ENCODE measurements at places on chromosomes 13 and 19. TPM values are rescaled to one million over a fixed set of nuclear protein-coding genes. Genes with fewer than 3 reads are reported as not detected.

DNA sequence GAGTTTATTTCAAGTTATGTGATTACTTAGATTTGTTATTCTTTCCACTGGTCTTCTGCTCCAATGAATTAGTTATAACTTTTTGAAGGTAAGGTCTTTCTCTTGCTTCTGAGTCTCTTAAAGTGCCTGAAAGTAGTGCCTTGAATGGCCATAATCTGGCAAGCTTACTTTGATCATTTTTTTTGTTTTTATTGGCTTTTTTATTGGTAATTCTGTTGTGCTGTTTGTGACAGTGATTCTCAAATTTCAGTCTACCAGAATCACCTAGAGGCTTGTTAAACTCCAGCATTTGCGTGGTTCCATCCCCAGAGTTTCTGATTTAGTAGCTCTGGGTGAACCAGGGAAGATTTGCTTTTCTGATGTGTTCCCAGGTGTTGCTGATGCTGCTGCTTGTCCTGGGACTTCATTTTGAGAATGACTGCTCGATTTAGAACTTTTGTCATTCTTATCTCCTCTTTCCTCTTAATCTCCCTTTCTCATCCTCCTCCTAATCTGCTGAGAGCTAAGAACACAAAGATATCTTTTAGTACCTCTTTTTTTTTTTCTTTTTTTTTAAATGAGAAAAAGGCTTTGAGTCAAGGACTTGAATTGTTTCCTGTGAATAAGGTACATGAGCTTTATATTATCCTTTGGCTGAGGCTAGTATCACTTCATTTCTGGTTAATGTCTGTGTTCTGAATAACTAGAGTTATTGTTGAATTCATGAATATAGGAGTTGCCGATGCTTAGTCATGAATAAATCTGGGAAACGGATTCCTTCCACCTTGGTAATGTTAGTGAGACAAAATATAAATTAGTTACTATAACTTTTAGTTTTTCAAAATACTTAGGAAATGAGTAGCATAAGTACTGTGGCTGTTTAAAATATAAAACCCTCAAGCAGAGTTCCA is 91.4 kb downstream of the PAN3 start:
- no peak for DNase-seq

DNA sequence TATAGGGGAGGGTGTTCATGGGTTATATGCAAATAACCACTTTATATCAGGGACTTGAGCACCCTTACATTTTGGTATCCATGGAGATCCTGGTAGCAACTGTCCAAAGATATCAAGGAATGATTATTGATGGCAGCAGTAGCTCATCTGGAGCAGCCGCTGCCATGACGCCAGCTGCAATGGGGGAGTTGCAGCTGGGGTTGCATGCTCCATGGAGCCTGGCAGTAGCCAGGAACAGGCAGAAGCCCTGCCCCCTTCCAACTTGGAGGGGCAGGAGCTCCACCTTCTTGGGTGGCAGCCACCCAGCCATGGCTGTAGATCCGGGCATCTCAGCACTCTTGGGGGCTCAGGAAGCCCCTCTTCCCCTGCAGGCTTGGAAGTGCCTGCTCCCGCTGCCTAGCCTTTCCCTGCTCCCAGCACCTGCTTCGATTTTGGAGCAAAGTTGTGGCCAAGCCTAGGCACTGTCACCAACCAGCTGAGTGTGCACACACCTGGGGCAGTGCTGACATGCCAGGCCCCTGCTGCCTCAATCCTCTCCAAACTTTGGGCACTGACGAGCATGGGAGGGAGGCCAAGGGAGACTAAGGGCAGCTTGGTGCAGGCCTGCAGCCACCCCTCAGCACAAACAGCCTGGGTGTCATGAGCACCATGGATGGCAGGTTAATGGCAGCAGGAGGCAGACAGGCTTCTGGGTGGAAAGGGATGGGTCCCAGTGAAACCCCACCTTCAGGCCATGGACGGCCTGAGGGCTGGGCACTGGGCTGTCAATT is 235.6 kb upstream of the CSNK1A1L start:
- DNase-seq, result no peak

GRCh38 chr13:36696410-36697010 is 22.7 kb downstream of the SERTM1 start:
- no peak for DNase-seq

DNA sequence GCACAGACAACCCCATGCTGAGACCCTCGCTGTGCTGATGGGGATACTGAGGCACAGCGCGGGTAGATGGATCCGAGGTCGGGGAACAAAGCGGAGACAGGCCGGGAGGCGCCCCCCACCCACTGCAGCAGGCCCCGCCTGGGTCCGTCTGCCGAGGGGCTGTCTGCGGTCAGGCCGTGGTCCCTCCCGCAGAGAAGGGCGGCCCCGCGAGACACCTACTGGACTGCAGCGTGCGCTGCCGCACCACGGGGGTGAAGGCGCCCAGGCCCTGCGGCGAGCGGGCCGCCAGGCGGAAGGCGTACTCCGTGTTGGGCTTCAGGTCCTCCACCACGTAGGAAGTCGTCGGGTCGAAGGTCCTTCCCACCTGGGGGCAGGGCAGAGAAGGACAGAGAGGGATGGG is 101.9 kb downstream of the PTPRS start:
- no peak for DNase-seq

Gene ZNF296
- not detected for total RNA-seq

DNA sequence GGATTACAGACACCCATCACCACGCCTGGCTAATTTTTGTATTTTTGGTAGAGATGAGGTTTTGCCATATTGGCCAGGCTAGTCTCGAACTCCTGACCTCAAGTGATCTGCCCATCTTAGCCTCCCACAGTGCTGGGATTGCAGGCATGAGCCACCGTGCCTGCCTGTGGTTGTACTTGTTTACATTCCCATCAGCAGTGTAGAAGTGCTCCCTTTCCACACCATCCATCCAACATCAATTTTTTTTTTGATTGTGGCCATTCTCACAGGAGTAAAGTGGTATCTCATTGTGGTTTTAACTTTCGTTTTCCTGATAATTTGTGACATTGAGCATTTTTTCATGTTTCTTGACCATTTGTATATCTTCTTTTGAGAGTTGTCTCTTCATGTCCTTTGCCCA is 1019.4 kb upstream of the SLC10A2 start:
- no peak for DNase-seq

Data from uterus (tissue), 4 donors.